ENCODE measurements at places on chromosomes 13 and 19.

- DNase-seq: no peak
Observed at GRCh38 chr13:23723471-23723870, 153.3 kb downstream of the TNFRSF19 start.

DNA sequence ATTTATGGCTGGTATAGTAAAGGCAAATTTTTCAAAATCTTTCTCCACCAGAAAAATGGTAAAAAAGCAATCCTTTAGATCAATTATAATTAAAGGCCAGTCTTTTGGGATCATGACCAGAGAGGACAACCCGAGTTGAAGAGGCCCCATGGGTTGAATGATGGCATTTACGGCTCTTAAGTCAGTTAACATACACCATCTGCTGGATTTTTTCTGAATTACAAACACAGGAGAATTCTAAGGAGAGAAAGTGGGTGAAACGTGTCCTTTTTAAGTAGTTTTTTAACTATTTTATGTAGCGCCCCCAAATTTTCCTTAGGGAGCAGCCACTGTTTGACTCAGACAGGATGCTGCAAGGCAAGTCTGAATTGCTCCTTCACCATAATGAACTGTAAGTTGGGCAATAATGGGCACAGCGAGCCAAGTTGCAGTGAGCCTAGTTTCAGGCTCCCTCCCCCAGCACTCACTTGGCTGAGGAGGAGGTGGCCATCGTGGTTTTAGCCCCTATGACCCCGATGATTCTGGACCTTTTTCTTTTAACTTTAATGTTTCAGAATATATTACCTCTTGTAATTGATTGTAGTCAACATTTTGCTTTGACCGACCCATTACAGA lies 13.6 kb upstream of the ZNF611 start:
- no peak for DNase-seq

- no peak for DNase-seq
Observed at GRCh38 chr19:4639531-4640246, 373 bp downstream of the TNFAIP8L1 start.

DNA sequence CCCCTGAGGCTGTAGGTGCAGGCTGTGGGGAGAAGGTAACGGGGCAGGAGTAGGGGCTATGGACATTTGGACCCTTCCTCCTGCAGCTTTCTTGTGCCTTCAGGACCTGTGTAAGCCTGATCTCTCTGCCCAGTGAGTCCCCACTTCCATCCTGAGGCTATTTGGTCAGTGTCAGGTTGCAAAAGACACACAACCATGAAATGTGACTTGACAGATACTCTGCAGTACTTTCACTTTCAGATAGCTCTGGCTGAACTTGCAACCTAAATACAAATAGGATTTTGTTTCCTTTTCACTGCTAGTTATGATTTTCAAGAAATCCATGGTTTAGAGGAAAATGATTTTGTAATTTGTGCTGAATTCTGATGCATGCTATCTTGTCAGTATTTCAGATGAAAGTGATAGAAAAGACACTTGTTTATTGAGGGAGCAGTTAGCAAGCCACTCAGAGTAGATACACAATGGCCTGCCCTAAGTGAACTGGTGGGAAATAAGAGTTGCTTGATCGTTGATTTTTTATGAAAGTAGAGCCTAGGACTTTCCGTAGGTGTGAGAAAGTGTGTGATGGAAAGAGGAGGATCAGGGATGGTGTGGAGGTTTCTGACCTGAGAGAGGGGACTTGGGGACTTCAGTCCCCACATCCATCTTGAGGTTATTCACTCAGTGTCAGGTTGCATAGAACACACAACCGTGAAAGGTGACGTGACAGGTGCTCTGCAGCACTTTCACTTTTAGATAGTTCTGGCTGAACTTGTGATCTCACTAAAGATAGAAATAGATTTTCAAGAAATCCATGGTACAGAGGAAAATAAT lies 18.1 kb upstream of the EID2 start:
- DNase-seq: no peak

- DNase-seq: no peak
Observed at GRCh38 chr19:46967578-46968032, 52.0 kb upstream of the NPAS1 start.

- DNase-seq: no peak
Observed at GRCh38 chr13:101846701-101847100, 394.2 kb downstream of the ITGBL1 start.

GRCh38 chr19:44685877-44686276 lies 13.1 kb upstream of the CEACAM16 start:
- DNase-seq: no peak

DNA sequence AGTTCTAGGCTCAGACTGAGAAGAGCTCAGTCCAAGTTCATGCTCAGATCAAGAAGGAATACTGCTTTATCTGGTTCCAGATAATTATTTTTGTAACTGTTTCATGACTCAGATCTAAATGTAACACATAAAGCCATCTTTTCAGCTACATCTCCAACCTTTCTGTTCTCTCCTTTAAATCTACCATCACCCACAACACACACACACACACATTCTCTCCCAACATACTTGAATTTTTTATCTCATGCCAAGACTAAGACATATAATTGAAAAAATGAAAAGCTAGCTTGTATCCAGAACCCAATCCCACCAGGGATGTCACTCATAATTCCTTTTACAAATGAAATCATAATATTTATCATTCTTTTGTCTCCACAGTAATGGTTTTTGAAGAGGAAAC lies 7.6 kb downstream of the KATNAL1 start:
- DNase-seq: no peak

DNA sequence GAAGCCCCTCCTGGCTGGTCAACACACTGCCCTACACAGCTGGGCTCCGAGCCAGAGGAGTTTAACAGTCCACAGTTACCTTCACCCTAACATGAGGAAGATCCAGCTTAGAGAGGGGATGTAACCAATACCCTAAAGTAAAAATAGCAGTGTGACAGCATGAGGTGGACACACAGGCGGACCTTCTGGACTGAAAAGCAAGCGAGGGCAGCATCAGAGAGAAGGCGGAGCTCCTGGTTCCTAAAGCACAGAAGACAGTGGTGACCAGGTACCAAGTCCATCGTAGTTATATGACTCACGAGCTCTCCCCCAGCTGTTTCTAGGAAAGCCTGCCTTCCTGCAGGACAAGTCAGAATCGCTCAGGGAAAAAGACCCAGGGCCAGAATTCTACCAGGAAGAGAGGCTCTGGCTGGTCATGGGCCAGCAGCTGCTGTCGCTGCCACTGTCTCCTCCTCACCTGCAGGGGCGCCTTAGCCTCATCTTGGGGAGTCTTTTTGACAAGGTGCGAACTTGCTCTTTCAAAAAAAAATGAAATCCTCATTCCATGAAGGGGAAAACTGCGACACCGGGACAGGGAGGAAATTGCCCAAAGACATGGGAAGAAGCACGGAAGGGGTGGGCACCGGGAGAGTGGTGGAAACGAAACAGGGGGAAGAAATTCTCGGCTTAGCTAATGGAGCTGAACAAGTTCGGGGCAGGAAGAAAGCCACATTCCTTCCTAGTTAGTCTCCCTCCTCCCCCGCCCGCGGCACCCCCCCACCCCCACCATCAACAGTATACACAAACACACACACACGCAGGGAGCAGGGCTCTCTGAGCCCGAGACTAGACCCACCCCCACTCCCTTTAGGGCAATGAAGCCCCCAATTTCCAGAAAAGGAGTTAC lies 1.7 kb downstream of the ELL start:
- DNase-seq: peak; percentile 52

DNA sequence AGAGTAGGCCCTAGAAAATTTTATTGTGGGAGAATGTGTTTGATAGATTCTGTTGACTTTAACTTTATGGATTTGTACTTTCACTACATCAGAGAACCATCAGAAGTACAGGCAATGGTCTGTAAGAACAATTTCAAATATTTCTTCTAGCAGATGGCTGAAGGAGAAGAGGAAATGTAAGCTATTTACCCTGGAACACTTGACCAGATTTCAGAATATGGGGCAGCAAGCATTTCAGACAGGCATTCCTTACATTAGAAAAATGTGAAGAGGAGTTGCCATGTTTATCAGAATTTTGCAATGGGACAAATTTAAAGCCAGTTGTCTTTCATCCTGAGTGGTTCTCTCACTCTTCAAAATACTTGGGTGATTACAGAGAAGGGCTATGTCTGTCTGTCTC lies 7.5 kb downstream of the FRY start:
- DNase-seq: no peak

DNA sequence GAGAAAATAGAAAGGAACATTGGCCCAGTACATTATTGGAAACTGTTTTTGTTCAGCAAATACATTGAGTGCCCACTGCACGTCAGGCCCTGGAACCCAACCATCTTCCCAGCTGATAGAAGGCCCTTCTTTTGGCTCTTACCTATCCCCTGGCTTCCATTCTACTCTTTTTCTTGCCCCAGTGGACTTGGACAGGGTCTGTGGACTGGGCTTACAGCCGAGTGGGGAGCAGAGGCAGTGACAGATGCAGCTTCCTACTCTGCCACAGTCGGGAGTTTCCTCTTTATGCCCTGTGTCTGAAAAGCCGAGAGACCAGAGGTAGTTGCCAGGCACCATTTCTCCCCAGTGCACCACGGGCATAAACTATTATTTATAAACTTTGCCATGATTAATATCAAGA lies 70.4 kb downstream of the ARHGAP35 start:
- DNase-seq: no peak

GRCh38 chr13:29865934-29866333 lies 15.5 kb upstream of the UBL3 start:
- no peak for DNase-seq

DNA sequence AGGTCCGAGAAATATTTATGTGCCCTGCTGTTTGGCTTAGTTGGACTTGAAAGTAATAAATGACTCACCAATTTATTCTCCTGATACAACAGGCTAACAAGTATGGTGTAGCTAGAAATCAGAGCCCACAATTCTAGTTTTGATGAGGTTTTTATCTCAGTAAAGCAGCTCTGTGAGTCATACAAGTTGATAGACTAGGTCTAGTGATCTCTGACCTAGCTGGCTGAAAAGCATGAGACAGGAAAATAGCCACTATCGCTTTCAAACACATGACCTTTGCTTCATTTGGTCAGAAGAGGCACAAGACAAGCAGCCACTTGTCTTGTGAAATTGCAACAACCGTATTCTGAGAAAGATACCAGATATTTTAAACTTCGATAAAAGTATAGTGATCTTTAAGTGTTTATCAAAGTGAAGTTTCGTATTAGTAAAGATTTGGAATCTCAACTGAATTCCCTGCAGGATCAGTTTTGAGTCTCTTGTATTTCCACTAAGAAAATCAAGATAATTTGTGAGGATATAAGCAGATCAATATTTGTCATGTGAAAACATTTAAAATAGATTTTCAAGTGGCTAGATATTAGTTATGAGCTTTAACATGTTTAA lies 126.7 kb downstream of the MAB21L1 start:
- DNase-seq: no peak

GRCh38 chr19:17209126-17210036 lies 5.8 kb upstream of the USE1 start:
- peak; percentile 39 for DNase-seq

DNA sequence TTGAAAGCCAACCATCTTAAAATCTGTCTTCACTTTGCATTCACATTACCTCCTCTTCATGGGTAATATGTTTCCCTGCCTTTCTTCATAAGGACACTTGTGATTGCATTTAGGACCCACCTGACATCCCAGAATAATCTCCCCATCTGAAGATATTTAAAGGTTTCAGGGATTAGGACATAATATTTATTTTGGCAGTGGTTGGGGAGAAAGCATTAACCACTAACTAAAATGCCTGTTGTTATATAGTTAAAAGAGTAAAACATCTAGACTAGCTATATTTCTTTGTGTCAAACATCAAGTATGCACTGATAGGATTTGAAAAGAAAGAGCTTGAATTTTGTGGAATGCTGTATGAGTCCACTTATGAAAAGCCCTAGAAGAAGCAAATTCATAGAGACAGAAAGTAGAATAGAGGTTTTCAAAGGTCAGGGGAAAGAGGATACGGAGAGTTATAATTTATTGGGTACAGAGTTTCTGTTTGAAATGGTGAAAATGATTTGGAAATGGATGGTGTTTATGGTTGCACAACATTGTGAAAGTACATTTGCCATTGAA lies 457.7 kb upstream of the SPRY2 start:
- DNase-seq: no peak

DNA sequence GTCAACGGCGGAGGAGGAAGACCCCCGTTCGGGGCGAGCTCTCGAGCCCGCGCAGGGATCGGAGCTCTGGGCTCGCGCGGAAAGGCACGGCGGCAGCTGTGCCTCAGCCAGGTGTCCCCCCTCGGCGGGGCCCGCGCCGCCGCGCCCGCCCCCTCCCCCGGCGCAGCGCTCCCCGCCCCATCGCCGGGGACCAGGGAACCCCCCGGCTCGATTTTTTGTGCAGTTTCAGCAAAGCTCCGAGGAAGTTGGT lies 110.0 kb downstream of the KCNRG start:
- no peak for DNase-seq

GRCh38 chr19:38838208-38838985 lies 6.8 kb upstream of the ECH1 start:
- peak; percentile 49 for DNase-seq

DNA sequence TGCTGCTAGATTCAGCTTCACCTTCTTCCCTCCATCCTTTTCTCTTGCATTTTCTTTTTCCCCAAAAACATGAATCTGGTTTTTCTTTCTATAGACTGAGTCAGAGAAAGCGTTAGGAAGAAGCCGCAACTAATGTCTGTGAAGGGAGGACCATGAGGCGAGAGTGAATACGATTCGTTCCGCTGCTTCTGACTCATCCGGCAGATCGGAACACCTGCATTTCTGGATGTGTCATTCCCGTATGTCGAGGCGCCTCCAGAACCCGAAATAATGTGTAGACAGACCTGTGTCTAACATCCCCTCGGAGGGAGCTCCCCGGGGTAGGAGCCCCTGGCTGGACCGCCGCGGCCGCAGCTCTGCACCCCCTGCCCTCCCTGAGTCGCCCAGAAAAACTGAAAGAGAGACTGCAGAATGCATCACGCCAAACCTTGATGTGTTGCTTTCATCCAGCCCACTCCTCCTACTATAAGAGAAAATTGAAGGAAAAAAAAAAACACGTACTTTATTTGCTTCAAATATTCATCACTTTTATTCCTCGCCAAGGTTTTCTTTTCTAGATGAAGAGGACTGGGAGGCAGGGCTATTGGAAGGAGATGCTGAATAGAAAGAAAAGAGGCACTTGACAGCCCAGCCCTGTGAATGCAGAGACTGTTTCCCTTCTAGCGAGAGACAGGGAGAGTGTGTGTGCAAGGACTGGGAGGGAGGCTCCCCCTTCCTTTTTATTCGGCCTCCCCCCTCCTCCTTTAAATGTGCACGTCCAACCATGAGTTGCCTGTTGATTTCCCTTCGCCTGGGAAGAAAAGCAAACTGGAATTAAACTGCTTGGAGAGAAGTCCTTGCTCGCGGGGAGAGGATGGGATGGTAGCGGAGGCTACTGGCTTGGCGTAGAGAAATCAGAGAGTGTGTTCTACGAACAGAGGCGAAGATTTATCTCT lies 616 bp upstream of the PCDH17 start:
- no peak for DNase-seq

GRCh38 chr13:46281779-46282178 lies 70.1 kb downstream of the LRRC63 start:
- no peak for DNase-seq
